Prostate gland (tissue), 2 donors: ENCODE measurements at places on chromosomes 13 and 19.

GRCh38 chr19:47848823-47849473, 10.1 kb upstream of the TPRX2 start:
- H3K27me3 ChIP-seq, result peaks cover 8% of the 10 kb centered on the region
- no peaks in the 10 kb centered on the region for H3K4me1 ChIP-seq
- no peak overlapping the region for H3K27ac ChIP-seq

- H3K36me3 ChIP-seq, result no peaks in the 10 kb centered on the region
- no peaks in the 10 kb centered on the region for H3K27me3 ChIP-seq
- no peak overlapping the region for H3K27ac ChIP-seq
- H3K4me3 ChIP-seq, result no peak overlapping the region
Observed at GRCh38 chr13:74770361-74770760, 636.2 kb upstream of the KLF12 start.

DNA sequence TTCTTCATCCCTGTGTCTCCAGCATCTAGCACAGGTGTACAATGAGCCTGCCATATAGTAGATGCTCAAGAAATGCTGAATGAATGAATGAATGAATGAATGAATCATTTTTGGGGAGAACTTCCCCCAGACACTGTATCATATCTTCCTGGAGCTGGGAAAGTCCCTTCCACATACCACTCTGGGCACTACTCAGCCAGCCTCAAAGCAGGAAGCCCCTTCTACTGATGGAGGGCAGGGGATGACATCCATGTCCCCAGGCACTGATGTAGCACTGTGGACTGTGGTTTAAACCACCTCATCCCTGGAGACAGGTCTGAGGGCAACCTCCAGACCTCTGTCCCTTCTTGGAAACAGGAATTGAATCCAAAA, 4.8 kb downstream of the GNA15 start:
- no peak overlapping the region for H3K4me3 ChIP-seq
- H3K36me3 ChIP-seq, result no peaks in the 10 kb centered on the region
- H3K27me3 ChIP-seq, result no peaks in the 10 kb centered on the region
- no peak overlapping the region for H3K27ac ChIP-seq
- DNase-seq, result no peak

GRCh38 chr19:42498169-42498757, 30.0 kb downstream of the CEACAM1 start:
- no peak overlapping the region for H3K27ac ChIP-seq
- no peaks in the 10 kb centered on the region for H3K4me1 ChIP-seq
- no peak for DNase-seq
- no peaks in the 10 kb centered on the region for H3K36me3 ChIP-seq
- no peak overlapping the region for H3K4me3 ChIP-seq
